Neural progenitor cell (in vitro differentiated cells): ENCODE measurements at places on chromosomes 11 and 22. TPM values are rescaled to one million over a fixed set of nuclear protein-coding genes. Genes with fewer than 3 reads are reported as not detected.

DNA sequence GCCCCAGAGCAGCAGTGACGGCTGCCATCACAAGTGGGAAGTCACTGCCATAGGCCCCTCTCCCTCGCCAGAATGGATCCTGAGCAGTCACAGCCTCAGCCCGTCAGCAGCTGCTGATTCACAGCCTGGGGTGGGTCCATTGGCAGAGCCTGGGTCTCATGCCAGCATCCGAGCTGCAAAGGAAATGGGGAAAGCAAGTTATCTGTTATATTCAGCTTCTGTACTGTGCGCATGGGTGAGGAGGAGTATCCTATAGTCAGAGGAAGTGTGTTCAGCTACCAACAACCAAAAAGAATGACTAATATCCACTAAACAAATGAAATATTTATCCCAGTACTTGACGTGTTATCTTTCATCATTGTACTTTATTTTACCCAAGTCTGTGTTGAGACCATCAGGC, 119.7 kb downstream of the RCN1 start:
- DNase-seq, result no peak

DPP3 gene
- 41.3 and 70.1 TPM in 2 replicates for total RNA-seq

DNA sequence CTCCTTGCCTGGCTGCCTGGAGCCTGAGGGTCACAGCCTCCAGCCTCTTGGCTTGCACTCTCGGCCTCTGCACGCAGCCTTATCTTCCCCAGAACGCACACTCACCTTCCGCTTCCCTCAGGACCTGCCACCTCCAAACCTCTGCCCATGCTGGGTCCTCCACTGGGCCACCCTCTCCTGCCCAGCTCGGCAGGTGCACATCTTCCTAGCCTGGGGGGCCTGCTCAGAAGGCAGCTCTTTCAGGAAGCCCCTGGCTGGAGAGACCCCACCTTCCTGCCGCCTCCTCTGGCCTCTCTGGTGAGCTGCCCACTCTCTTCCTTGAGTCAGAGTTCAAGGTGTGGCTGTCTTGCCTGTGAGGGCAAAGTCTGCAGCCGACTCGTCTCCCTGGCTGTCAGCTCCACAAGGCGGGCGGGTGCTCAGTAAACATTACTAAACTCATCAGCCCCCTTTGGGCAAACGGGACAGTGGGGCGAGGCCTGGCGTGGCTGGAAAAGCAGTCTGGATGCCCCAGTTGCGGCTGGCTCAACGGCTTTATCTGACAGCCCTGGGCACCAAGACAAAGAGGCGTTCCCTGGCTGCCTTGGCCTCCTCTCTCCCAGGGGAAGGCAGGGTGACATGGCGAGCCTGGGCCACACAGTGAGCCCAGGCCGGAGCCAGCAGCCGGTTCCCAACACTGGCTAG, 1.7 kb upstream of the LINC01488 start:
- DNase-seq, result no peak

GRCh38 chr11:18193010-18193409, 20.4 kb downstream of the MRGPRX4 start:
- peak; percentile 21 for DNase-seq

SYT7 gene
- total RNA-seq, result 0.73 and 4.4 TPM in 2 replicates

MS4A4A gene
- not detected in 2 replicates for total RNA-seq

DEFB131B gene
- not detected in 2 replicates for total RNA-seq

- no peak for DNase-seq
These were observed 188.2 kb downstream of the MN1 start for GRCh38 chr22:27613099-27614005.

DNA sequence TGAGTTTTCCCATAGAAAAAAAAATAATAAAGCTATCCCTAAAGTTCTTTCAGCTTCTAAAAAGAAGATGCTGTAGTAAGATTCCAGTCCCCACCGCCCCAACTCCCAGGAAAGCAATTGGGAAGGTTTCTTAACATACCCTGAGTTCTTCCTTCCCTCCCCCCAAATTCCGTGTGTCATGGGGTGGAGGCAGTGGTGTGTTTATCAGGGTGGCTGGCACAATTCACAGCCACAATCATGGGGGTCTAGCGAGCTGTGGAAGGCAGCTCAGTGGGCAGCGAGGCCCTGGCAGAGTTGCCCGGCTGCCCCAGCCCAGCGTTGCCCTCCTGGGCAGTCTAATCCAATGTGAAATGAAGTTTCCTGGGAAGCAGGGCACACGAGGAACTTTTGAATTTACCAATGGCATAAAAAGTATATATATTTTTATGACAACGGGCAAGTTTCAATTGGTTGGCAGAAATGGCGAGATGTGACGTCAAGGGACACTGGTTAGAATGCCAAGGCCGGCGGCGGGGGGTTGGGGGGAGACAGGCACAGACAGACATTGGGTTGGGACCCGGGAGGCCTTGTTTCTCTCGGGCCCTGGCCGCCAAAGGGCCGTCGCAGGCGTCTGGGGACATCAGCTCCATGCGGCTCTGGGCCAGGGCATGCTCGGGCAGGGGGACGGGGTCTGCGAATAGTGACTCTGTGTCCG, 80.7 kb upstream of the PPARA start:
- DNase-seq, result no peak

MN1 gene
- 13.3 and 27.2 TPM in 2 replicates for total RNA-seq

MOGAT2 gene
- 0.09 TPM in 1 of 2 replicates, not detected in the other for total RNA-seq

RCOR2 gene
- total RNA-seq, result 70.6 and 139 TPM in 2 replicates

MS4A3 gene
- total RNA-seq, result not detected in 2 replicates
